ENCODE measurements at places on chromosomes 16 and 17.

- no peak for DNase-seq
Observed at GRCh38 chr16:49632795-49633184, 223.1 kb downstream of the ZNF423 start.

- DNase-seq = no peak
Observed at GRCh38 chr16:9499941-9500593, 408.6 kb downstream of the HAPSTR1 start.

- DNase-seq = peak; percentile 31
Observed at GRCh38 chr17:29625037-29625750, 2.5 kb upstream of the CORO6 start.

GRCh38 chr17:39016193-39017153 lies 49.3 kb upstream of the FBXO47 start:
- DNase-seq = no peak

GRCh38 chr17:63173450-63173849 lies 207.4 kb downstream of the TANC2 start:
- no peak for DNase-seq

DNA sequence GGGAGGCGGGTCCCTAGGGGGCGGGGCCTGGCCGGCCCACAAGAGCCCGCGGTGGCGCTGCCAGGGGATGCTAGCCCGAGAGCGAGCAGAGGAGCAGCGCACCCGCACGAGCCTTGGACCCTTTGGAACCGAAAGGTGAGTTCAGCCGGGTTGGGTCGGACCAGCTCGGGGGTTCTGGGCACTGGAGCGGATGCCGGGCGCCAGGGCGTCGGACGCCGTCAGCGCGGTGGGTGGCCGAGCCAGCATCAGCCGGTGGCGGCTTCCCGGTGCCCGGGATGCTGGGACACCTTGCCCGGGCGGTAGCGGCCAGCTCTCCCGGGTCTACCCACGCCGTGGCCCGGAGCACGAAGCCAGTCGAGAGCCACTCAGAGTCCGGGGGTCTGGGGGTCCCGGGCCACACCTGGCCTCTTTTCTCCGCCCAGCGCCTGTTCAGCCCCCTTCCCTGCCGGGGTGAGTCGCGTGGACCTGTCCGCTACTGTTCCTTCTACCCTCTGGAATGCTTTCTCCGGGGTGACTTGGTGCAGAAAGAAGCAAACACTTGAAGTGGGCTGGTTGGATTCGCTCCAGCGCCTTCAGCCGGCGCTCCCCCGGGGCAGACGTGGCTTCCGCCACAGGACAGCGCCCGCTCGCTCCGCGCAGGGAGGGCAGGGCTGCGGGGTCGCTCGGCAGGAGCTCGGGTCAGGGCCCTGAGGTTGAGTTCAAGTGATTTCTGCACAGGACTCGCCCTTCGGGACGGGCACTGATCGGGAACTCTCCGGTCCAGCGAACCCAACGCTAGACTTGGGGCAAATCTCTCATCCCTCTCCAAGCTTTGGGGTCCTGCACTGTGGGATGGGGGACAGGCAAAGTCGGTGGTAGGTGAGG lies at the start of gene SCNN1G:
TSS of gene SCNN1G (plus strand) at position 67 of the 864 bp plus-strand sequence. CDS start 3,527 bp downstream, outside the sequence.
- DNase-seq = no peak

DNA sequence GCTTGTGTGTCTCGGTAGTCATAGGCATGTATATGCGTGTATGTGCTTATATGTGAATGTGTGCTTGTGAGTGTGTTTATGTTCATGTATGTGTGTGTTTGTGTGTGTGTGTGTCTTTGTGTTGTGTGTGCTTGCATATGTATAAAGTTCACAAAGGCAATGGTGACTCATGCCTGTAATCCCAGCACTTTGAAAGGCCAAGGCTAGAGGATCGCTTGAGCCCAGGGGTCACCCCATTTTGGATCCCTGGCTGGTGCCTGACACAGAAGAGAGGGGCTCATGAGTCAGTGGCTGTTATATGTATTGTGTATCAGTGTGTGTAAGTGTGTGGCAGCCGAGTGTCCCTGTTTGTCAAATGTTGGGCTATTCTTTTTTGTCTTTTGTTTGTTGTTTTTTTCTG lies 69.3 kb downstream of the ABCC1 start:
- DNase-seq = no peak

GRCh38 chr16:86414991-86415740 lies 95.2 kb upstream of the FOXF1 start:
- no peak for DNase-seq

DNA sequence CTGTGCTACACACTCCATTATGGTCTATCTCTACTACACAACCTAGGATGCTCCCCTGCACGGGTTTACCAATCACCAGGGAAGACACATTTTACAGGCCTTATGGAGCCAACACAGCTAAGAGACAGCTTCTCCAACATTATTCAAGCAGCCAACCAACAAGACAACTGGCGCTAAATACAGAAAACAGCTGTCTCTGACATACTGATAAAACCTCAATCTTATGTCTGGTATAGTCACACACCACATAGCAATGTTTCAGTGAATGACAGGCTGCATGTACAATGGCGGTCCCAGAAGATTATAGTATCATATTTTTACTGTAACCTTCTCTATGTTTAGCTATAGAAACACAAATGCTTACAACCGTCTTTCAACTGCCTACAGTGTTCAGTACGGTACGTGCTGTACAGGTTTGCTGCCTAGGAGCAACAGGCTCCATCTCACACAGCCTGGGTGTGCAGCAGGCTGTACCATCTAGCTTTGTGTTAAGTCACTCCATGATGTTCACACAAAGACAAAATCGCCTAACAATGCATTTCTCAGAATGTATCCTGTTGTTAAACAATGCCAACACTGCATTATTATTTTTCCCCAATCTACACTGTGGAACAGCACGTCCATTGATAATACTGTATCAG lies 10.9 kb downstream of the USP22 start:
- no peak for DNase-seq

DNA sequence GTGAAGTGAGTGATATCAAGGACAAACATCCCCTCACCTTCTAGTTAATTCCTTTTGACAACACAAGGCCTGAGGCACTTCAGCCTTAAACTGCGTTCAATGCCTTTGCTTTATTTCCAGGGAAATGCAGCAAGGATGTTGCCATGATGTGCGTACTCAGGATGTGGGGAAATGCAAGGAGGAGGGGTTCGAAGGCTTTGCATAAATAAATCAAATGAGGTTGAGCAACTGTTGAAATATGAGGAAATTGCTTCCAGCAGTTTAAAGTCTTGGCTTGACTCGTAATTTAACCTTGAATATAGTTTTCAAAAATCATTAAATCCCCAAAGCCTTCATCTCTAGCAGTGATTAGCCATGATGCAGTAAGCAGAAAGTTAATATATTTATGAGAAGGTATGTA lies 81.8 kb upstream of the CCL2 start:
- DNase-seq = peak; percentile 18

- DNase-seq = peak; percentile 68
Observed at GRCh38 chr17:7213895-7214299, 5.7 kb downstream of the DLG4 start.

Measured in astrocyte (in vitro differentiated cells and primary cell).